ENCODE measurements at places on chromosomes 4 and X.

DNA sequence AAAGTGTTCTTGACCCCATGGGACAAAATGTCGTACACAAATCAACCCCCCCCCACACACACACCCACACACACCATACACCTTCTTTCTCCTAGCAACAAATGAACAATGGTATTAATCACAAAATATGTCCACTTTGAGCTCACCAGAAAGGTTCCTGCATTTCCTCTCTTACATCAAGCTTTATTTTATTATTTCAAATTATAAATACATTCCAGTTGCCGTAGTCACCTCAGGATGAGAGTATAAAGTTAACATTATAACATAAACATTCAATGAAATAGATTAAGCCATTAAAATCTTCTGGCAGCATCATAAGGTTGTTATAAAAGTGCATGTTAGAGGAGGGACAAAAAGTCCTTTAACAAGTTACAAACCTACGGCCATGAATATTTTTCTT, 7.3 kb downstream of the XK start:
- no peak for DNase-seq

DNA sequence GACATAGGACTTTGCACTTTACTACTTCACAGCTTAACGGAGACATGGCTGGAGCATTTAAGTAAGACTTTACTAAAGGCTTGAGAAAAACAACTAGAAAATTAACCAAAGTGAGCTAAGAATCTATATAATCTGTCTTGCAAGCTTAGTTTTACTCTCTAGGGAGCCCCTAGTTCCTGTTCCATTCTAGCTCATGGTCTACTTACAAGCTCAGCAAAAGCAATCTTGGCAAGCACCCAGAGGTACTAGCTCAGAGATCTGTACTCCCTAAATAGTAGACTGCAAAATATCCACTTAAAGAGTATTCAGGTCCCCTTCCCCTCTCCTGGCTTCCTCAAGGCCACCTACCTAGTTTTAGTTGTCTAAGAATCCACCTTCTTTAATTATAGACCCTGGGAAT, 469.0 kb downstream of the IDS start:
- DNase-seq, result no peak

GRCh38 chr4:118356731-118357130, 3.9 kb upstream of the PRSS12 start:
- no peak for DNase-seq

DNA sequence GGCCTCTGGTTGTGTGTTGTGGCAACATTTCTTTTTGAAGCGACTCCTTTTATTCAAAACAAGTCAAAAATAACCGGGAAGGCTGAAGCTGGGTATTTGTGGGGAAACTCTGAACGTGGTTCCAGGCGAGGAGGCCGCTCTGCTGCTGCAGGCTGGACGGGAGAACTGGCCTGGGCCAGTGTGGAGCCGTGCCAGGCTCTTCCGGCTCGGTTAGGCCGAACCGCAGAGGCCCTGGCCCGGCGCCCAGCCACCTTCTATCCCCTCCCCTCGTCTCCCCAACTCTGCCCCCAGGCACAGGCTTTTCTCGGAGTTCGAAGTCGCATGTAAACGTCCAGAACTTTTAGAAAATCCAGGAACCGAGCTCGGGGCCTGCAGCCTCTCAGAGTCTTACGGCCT, 2.4 kb upstream of the BCOR start:
- no peak for DNase-seq

DNA sequence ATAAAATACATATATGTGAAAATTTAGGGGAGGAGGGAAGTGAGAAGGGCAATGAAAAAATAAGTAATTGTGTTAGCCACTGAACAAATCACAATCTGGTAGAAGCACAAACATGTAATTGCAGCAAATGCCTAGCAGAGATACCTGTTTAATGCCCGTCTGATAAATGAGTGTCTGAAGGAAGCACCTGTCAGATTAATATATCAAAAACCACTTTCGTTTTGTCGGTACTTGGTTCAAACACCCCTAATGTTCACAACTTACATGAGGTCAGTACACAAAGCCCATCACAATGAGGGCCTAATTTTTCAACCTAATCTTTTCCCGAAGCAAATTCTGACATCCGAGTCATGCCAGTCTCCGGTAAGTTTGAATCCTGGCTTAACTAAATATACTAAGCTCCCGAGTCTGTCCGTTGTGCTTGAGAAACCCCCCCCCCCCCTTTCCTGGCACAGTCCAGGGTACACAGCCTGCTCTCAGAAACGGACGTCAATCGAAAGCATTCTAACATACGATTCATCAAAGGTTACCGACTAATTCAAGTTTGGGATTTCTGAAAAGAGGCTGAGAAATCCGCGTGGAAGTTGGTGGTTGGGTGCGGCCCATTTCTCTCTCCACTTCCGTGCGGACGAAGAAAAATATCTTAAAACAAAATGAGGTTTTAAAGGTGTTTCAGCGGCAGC, 758 bp downstream of the SDAD1 start:
- no peak for DNase-seq

- no peak for DNase-seq
Observed at GRCh38 chr4:55138367-55138766, 13.0 kb upstream of the KDR start.

- DNase-seq, result no peak
Observed at GRCh38 chr4:33386764-33387163, 2666.6 kb downstream of the PCDH7 start.

- no peak for DNase-seq
Observed at GRCh38 chr4:107834241-107834794, 9.6 kb downstream of the SGMS2 start.

GRCh38 chr4:138190452-138190858, 51.7 kb downstream of the SLC7A11 start:
- DNase-seq, result no peak

DNA sequence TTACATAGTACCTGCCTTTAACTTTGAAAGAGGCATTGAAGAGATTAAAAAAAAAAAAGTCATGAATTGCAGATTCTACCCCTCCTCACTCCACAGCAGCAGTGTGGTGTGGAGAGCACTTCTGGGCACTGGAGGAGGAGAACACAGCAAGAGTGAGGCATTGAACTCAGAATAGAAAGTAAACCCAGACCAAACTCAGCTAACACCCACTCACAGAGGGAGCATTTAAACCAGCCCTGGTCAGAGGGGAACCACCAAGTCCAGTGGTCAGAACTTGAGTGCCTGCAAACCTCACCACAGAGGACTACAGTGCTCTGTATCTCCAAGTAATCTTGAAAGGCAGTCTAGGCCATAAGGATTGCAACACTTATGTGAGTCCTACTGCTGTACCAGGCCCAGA, 15.6 kb upstream of the UGT2A1 start:
- DNase-seq, result no peak

- DNase-seq, result no peak
Observed at GRCh38 chr4:42641656-42642055, 15.2 kb downstream of the ATP8A1 start.

- no peak for DNase-seq
Observed at GRCh38 chr4:140291259-140291658, 82.2 kb upstream of the SCOC start.

DNA sequence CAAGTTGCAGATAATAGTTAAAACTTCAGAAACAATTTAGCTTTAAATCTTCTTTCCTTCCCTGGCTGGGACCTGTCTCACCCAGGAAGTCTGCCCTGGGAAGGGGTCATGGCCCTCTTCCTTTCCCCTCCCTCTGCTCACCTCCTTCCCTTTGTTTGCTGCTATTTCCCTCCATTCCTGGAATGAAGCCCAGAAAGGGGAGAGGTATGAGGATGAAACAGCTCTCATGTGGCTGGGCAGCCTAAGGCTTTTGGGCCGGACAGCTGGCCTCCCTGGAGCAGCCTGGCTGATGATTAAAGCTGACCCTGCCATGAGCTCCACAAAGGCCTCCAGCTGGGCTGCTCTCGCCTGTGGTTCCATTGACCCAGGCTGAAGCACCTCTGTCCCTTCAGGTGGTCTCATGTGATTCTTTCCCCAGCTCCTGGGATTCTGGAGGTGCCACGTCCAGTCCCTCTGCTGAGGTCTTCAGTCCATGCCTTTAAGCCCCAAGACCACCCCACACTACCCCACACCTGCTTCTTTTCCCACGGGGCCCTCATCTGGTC, 202.1 kb downstream of the PTTG2 start:
- no peak for DNase-seq

DNA sequence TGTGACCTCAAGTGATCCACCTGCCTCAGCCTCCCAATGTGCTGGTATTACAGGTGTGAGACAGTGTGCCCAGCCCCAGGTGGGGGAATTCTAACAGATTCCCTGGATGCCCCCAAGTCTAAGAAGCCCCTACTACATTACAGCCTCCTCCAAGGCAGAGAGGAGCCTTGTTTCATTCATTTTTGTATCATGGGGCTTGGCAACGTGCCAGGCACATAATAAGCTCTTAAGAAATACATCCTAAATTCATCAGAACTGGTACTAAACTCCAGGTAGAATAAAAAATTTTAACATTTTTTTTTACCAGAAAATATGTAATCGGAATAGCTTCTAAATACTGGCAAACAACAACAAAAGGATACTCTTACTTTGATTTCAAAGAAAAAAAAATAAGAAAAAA, 127.1 kb downstream of the CHIC2 start:
- no peak for DNase-seq

GRCh38 chr4:140004549-140004895, 149.5 kb downstream of the MAML3 start:
- DNase-seq, result no peak

GRCh38 chr4:153713866-153714646, 30.0 kb downstream of the TLR2 start:
- no peak for DNase-seq
